Retinal pigment epithelial cell (primary cell): ENCODE measurements at places on chromosomes 5 and 9.

DNA sequence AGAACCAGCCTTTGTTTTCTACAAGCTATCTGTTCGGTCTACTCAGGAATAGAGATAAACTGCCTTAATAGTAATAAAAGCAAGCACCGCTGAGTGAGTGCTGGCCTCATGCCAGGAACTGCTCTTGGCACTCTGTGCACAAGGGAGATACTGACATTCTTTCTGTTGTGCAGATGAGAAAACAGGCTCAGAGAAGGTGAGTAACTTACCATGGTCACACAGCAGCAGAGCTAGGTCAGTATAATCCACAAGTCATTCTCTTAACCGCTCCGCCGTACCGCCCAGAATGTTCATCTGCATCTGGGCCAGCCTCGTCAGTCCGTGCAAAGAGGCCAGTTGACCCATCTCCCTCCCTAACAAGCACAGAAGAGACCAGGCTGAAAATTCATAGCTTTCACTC, 27.4 kb downstream of the QRFP start:
- no peak for DNase-seq

GRCh38 chr9:92138157-92138959, 23.1 kb upstream of the SPTLC1 start:
- no peak for DNase-seq

- DNase-seq = peak; percentile 63
These were observed at the start of gene CXCL14 for GRCh38 chr5:135578685-135579341. Gene CXCL14, minus strand, starts transcription at chr5:135578991. Its CDS starts 213 bp downstream, at chr5:135578778.

- DNase-seq = no peak
These were observed 38.5 kb downstream of the VPS13A start for GRCh38 chr9:77215874-77216273.

- no peak for DNase-seq
These were observed 7.4 kb upstream of the MOB3B start for GRCh38 chr9:27537027-27537435.

- no peak for DNase-seq
These were observed 573.1 kb downstream of the ZNF608 start for GRCh38 chr5:124173386-124173785.

DNA sequence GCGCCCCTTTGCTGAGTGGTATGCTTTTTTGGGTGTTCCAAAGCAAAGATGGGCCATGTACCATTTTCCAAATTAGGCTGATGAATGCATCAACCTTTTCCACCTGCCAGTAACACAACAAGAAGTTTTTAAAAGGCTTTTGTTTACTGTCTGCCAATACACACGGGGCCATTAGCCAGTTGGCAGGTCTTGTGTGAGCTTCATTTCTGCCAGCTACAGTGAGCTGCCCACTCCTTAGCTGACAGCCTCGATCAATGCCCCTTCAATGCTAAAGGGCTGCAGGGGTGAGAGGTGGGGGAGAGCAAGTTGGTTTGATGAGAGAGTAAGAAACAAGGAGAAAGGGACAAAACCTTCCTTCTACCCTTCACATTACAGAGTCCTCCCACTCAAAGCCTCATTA, 128.7 kb downstream of the C5orf15 start:
- DNase-seq = no peak

DNA sequence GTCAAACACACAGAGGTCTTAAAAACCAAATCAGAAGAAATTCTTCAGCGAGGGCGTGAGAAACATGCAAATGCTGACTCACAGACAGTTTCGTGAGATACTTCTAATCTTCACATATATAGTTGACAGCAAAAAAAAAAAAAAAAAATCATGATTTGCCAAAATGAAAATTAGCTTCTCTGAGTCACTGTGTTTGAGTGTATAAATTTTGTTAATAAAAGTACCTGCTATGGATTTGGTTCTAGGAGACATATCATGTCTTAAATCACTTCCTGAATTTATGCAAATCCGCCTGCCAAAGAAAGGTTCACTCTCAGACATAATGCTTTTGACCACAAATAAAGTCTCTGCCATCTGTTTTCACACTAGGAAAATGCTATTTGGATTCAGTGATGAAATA, 114.3 kb downstream of the SLC1A3 start:
- DNase-seq = no peak

DNA sequence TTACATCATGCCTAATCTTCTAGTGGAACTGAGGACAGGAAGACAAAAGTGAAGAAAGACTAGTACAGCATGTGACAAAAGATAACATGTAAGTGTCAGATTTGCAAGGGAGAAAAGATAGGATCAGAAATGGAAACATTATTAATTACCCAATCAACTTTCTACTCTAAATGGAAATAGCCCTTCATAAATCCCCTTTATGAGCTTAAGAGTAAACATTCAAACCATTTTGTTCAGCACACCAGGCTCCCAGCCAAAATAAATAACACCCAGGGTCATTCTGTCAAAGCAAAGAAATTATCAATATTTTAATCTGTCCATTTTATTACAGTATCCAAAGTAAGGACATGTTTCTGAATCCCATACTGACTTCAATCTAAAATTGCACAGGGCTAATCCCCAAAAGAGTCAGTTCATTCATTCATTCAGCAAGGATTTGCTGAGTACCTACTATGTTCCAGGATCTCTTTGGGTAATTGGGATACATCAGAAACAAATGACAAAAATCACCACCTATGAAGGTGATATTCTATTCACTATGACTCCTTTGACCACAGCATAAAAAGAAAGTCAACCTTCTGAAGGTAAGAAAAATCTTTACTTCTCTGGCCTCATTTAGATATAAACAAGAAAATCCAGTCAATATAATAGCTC, 5.3 kb downstream of the PRELID2 start:
- DNase-seq = no peak

DNA sequence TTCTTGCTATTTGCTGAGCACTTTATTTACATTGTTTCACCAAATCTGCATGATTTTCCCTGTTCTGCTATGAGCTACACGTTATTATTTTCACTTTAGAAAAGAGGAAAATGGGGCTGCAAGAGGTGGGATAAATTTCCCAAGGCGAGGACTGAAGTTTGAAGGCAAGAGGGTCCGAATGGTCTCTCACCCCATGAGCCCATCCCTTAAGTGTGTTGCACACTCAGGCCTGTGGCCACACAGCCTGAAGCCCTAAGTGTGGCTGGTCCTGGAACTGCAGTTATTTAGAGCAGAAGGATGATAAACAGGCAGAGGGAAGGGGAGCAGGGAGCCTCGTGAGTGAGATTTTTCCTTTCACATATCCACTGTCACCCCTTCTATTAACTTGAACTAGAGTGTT, 7.8 kb downstream of the PDE8B start:
- no peak for DNase-seq

GRCh38 chr9:35396560-35397215, 93.2 kb upstream of the RUSC2 start:
- DNase-seq = no peak

DNA sequence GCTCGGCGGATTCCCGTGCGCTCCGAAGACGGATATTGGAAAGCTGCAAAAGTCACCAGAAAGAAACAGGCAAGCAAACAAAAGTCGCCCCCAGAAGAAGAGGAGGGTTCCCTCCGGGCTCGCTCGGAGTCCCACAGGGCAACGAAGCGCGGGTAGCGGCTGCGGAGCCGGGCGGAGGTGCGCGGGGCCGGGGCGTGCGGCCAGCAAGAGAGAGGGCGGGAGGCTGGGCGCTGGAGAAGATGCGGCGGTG, at the start of gene FBN2:
FBN2 (minus strand) TSS at position 246 of the 250 bp plus-strand sequence. CDS start 642 bp downstream, outside the sequence.
- DNase-seq = no peak

- DNase-seq = peak; percentile 38
These were observed 1854.6 kb upstream of the WWC1 start for GRCh38 chr5:166436872-166437271.

- no peak for DNase-seq
These were observed 677 bp upstream of the MYORG start for GRCh38 chr9:34377404-34377746.

DNA sequence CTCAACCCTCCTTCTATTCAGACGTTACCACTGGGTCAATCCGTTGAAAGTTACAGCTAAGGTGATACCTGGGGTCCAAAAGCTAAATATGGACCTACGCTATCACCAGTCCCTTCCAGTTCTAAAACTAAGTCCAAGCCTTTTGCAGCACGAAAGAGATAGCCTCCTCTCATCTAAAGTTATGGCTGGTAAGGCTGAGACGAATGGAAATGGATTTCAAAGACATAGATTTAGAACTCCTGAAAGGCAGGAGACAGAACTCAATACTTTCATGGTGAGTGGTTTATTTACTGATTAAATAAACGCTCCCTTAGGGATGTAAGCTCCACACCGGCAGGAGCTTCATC, 751 bp upstream of the RIC1 start:
- DNase-seq = no peak

- DNase-seq = no peak
These were observed 18.6 kb downstream of the MED10 start for GRCh38 chr5:6359555-6360322.

GRCh38 chr9:78932849-78933627, 636.1 kb downstream of the PSAT1 start:
- DNase-seq = peak; percentile 69

GRCh38 chr5:95927927-95928723, 33.5 kb downstream of the ELL2 start:
- no peak for DNase-seq

DNA sequence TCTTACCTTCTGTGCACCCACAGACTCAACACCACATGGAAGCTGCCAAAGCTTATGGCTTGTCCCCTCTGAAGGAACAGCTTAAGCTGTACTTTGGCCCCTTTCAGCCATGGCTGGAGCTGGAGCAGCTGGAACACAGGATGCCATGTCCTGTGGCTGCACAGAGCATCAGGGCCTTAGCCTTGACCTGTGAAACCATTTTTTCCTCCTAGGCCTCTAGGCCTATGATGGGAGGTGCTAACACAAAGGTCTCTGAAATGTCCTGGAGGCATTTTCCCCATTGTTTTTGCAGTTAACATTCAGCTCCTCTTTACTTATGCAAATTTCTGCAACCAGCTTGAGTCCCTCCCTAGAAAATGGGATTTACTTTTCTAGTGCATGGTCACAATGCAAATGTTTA, 461.4 kb upstream of the TYRP1 start:
- no peak for DNase-seq

- no peak for DNase-seq
These were observed 10.4 kb upstream of the SH3TC2 start for GRCh38 chr5:149073213-149073612.

DNA sequence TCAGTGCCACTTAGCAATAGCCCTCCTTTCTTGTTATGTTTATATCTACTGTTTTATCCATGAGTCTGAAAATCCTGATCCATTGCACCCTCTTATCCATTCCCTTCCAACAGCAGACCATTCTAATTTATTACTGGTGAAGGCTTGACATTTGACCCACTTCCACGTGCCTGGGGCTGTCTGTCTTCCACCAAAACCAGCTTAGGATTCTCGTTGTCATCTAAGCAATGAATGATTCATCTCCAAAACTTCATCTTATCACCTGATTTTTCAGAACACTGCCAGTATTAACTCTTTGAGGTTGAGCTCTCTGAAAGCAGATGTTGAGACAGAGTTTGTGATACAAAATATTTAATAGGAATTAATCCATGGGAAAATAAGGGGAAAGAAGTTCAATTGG, 277.8 kb upstream of the FBXL7 start:
- no peak for DNase-seq

DNA sequence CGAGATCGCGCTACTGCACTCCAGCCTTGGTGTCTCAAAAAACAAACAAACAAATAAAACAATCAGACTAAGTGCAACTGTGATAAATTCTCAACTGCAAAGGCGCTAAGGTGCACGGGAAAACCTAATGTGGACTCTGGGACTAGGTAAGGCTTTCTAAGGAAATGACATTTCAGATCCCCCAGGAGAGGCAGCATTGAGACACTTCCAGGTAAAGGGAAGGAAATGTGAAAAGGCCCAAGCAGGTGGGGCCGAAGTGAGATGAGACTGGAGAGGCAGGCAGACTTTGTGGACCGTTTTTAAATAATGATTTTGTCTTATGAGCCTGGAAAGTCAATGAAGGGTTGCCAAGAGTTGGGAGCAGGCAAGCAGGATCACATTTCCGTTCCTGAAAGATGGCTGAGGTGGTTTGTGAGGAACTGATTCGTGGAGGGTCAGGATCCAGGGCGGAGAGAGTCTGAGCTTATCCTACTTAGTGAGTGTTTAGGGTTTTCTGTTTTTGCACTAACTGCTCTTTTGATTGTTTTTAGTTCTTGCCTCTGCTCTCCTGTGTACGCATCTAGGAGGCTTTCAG, 2.0 kb upstream of the APBA1 start:
- no peak for DNase-seq

- DNase-seq = no peak
These were observed at the start of gene CRHBP for GRCh38 chr5:76952795-76953536. Gene CRHBP, plus strand, starts transcription at chr5:76953045. Its CDS starts 90 bp downstream, at chr5:76953135.

DNA sequence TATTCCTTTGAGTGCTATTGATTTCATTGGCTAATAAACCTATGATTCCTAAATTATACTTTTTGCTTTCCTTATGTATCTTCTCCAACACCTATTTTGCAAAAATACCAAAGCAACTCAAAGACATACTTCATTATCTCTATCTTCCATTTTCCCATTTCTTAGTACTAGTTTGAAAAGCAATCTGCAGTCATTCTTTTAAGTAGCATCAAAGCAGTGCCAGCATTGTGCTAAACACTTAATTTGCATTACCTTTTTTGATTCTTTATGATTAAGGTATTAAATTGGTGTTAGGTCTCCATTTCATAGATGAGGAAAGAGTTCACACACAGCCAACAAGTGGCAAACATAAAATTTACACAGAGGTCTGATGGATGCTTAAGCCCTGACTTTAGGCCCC, 330.3 kb downstream of the ARL15 start:
- no peak for DNase-seq

DNA sequence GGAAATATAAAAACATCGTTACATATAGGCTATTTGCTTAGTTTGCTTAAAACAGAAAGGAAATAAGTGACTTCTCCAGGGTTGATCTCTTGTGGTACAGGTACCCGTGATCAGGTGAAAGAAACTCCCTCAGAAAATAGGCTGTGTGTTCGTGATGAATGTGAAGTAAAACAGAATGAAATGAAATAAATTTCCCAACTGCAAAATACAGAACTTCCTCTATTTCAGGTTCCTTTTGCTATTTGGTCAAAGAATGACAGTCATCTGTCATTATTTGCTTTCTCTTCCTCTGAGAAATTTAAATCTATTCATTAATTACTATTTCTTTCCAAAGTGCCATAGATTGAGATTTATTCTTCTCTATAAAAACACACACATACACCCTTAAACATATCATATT, 408.1 kb downstream of the FAM170A start:
- no peak for DNase-seq

GRCh38 chr5:96294884-96295202, 138.2 kb downstream of the PCSK1 start:
- no peak for DNase-seq

DNA sequence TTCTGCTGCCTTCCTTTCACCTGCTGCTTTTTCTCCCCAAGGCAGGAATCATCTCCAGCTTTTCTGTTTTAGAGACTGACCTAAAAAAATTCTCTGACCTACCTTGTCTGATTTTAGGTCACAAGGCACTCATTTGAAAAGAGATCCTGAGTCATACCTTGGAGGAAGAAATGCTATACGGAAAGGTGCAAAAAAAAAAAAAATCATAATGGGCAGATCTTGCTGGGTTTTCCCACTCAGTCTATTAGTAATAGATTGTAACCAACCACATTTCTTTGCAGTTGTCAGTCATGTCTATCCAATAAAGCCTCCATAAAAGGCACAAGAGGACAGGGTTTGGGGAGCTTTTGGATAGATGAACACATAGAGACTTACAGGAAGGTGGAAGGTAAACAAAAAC, 70.0 kb downstream of the MTREX start:
- no peak for DNase-seq

- no peak for DNase-seq
These were observed 422.1 kb upstream of the PIK3R1 start for GRCh38 chr5:67793418-67793817.

- DNase-seq = no peak
These were observed 89.5 kb downstream of the MAT2B start for GRCh38 chr5:163594951-163595350.
